ENCODE measurements at places on chromosomes 2 and 18. TPM values are rescaled to one million over a fixed set of nuclear protein-coding genes. Genes with fewer than 3 reads are reported as not detected.

Gene OBSL1
- 53.1 TPM for total RNA-seq

Gene SERPINE2
- total RNA-seq, result 66.7 TPM

GRCh38 chr2:195343540-195343939, 313.5 kb upstream of the SLC39A10 start:
- no peaks in the 10 kb centered on the region for H3K4me1 ChIP-seq
- no peaks in the 10 kb centered on the region for H3K36me3 ChIP-seq
- H3K27me3 ChIP-seq, result no peaks in the 10 kb centered on the region

DNA sequence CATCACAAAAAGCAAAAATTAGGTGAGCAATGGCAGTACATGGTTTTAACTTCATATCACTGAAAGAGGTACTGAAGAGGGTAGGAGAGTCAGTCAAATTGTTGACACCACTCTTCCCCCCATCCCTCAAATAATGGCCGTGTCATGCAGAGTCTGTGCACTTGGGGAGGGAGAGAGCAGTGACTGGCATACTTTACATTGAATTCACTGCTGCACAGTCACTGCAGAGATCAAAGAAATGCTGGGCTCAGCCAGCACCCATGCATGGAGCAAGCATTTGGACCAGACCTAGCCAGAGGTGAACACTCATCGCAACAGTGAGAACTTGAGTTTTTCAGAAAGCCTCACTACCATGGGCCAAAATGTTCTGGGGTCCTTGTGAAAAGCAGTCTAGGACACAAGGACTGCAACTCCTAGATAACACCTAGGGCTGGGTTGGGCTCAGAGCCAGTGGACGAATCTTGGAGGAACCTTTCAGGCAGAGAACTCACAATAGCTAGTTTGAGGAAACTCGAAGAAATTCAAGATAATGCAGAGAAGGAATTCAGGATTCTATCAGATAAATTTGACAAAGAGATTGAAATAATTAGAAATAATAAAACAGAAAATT, 112.9 kb downstream of the NR4A2 start:
- H3K27me3 ChIP-seq, result no peaks in the 10 kb centered on the region
- no peaks in the 10 kb centered on the region for H3K36me3 ChIP-seq
- no peaks in the 10 kb centered on the region for H3K4me1 ChIP-seq

GRCh38 chr2:98517636-98518035, 73.0 kb downstream of the INPP4A start:
- H3K4me1 ChIP-seq, result peaks cover 3% of the 10 kb centered on the region
- H3K36me3 ChIP-seq, result no peaks in the 10 kb centered on the region
- DNase-seq, result no peak
- no peak overlapping the region for H3K4me3 ChIP-seq
- H3K27ac ChIP-seq, result no peak overlapping the region
- no peaks in the 10 kb centered on the region for H3K27me3 ChIP-seq

DNA sequence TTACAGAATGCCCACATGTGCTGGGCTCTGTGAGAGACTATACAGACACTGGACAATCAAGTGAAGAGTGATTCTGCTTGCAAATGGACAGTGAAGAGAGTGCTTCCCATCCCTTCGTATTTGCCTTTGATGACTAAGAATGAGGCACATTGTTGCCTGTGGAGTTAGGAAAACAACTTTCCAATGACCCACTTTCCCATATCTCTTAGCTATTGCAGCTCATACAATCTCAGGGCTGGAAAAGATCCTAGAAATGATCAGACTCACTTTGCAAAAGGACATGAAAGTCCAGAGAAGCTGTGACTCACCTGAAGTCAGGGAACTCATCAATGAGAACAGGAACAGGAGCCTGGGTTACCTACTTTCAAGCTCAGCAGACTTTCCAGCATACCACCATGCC, 440.5 kb upstream of the TCF4 start:
- no peak overlapping the region for H3K27ac ChIP-seq
- no peaks in the 10 kb centered on the region for H3K4me1 ChIP-seq
- no peaks in the 10 kb centered on the region for H3K27me3 ChIP-seq
- no peaks in the 10 kb centered on the region for H3K36me3 ChIP-seq
- no peak overlapping the region for H3K4me3 ChIP-seq

DNA sequence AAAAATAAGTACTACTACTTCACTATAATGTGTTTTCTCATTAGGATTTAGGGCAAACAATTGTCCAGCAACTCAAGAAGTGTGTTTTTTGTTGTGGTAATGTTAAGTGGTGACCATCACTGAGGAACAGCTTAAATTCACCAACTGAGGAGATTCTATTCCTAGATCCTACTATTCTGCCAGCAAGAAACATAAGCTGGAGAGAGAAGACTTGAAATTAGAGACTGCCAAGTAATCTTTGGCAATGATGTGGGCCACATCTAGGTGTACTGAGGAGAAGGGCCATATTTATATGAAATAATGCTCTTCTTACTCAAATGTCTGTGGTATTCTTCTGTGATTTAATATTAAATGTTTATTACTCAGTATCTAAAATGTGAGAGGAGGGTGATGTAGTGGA, 44.3 kb upstream of the MSTN start:
- H3K4me3 ChIP-seq, result no peak overlapping the region
- no peaks in the 10 kb centered on the region for H3K36me3 ChIP-seq
- no peaks in the 10 kb centered on the region for H3K4me1 ChIP-seq

- H3K27ac ChIP-seq, result peak overlapping the region; percentile 57
- H3K4me1 ChIP-seq, result peaks cover 53% of the 10 kb centered on the region
- H3K27me3 ChIP-seq, result no peaks in the 10 kb centered on the region
- no peak for DNase-seq
Measured at GRCh38 chr18:7600528-7601245, 33.6 kb downstream of the PTPRM start.

- no peak overlapping the region for H3K4me3 ChIP-seq
- H3K27me3 ChIP-seq, result no peaks in the 10 kb centered on the region
- no peak for DNase-seq
- no peak overlapping the region for H3K27ac ChIP-seq
- no peaks in the 10 kb centered on the region for H3K4me1 ChIP-seq
Measured at GRCh38 chr2:9720352-9721093, 89.7 kb upstream of the YWHAQ start.
